ENCODE measurements at places on chromosomes 12 and 14.

DNA sequence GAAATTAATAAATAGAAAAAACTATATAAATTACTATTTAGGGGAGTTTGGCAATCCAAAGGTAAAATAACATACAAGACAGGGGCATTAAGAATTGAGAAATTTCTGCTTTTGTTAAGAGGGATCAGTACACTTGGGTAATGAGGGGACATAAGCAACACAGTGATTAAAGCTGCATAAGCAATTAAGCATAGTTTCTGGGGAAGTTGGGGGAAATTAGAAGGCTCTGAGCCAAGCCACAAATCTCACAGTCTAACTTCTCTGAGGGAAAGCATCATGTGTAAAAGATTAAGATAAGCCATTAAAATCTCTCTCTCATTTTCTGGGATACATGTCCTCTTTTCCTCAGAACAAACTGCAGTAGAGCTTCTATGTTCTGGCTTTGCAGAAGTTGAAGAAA lies 533.9 kb upstream of the LRFN5 start:
- no peaks in the 10 kb centered on the region for H3K36me3 ChIP-seq
- H3K27me3 ChIP-seq: no peaks in the 10 kb centered on the region

DNA sequence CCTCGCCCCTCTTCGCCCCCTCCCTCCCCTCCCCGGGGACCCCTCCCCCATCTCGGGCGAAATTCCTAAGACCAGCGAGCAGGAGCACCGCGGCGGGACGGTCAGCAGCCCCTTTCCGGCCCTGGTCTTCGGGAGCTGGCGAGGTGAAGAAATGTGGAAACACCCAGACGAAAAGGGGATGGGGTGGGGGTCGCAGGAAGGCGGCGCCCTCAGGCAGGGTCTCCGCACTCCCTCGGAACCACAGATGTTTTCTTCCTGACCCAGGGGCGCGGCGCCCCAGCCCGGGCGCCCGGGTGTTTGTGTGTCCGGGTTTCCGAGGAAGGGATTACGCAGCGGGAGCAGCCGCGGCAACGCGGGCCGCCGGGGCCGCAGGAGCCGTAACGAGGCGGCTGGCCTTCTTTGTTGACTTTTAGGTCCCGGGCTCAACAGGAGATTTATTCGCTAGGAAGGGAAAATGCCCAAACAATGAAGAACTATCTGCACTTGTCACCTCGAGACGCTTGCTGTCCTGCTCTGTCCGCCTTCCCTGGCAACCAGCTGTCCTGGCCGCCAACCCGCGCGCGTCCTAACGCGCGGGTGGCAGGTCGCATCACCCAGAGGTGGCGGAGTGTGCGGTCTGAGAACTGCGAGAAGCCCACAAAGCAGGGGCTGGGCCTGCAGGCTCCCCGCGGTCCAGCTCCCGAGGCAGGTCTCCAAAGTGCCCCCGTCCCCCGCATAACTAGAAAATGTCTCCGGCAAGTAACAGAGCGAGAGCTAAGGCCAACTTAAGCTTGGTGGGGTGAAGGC lies 7.0 kb downstream of the FOXA1 start:
- peak overlapping the region; percentile 43 for H3K4me3 ChIP-seq
- H3K4me1 ChIP-seq: no peaks in the 10 kb centered on the region
- peaks cover 99% of the 10 kb centered on the region for H3K27me3 ChIP-seq
- no peaks in the 10 kb centered on the region for H3K36me3 ChIP-seq
- peak overlapping the region; percentile 71 for H3K27ac ChIP-seq

DNA sequence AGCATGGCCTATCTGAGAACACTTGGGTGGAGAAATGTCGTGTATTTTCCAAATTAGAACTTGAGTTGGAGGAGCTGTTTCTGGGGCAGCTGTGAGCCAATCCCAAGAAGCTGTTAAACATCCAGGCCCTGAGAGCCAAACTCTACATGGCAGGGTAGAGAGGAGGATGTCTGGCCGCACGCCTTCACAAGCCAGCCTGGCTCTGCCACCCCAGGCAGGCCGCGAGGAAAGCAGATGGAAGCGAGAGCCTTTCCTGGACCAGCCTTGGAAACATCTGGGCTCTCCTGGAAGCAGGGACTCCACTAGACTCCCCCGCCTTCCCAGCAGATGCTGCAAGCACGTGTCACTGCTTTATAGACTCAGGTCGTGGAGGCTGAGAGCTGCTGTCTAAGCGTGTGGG lies 312.8 kb upstream of the FKBP4 start:
- H3K27me3 ChIP-seq: no peaks in the 10 kb centered on the region
- no peaks in the 10 kb centered on the region for H3K4me1 ChIP-seq
- H3K4me3 ChIP-seq: no peak overlapping the region
- DNase-seq: no peak
- no peak overlapping the region for H3K27ac ChIP-seq
- H3K36me3 ChIP-seq: no peaks in the 10 kb centered on the region

- no peak for DNase-seq
- no peaks in the 10 kb centered on the region for H3K36me3 ChIP-seq
- no peaks in the 10 kb centered on the region for H3K27me3 ChIP-seq
- no peak overlapping the region for H3K27ac ChIP-seq
- no peak overlapping the region for H3K4me3 ChIP-seq
- H3K4me1 ChIP-seq: peaks cover 4% of the 10 kb centered on the region
These were observed 77.1 kb upstream of the PLXNC1 start for GRCh38 chr12:94071258-94071657.
